ENCODE measurements at places on chromosomes 4 and X.

GRCh38 chrX:68719181-68719903 is 71.9 kb downstream of the STARD8 start:
- DNase-seq = no peak

- DNase-seq = no peak
These were observed 754.6 kb upstream of the AGA start for GRCh38 chr4:178196751-178197374.

- DNase-seq = no peak
These were observed 2182.5 kb upstream of the AGA start for GRCh38 chr4:179624768-179625181.

DNA sequence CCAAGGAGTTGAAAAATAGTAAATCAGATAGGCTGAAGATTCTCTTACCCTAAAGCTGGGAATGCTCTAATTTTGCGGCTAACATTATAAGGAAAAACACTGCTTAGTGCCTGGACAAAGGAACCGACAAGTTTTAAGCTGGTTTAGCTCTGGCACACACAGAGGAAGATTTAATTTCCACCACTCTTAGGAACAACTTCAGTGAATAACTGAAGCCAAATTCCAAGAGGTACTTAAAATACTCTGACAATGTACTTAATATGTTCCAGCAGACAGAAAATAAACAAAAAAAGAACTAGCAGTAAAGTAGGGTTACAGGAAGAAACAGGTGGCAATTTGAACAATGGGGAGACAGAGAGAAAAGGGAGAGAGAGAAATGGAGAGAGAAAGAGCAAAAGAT is 340.8 kb upstream of the NDST4 start:
- no peak for DNase-seq

GRCh38 chrX:120999413-120999812 is 13.9 kb upstream of the CT47A1 start:
- DNase-seq = no peak

GRCh38 chrX:46547857-46548256 is 2.6 kb upstream of the ZNF674 start:
- DNase-seq = no peak

DNA sequence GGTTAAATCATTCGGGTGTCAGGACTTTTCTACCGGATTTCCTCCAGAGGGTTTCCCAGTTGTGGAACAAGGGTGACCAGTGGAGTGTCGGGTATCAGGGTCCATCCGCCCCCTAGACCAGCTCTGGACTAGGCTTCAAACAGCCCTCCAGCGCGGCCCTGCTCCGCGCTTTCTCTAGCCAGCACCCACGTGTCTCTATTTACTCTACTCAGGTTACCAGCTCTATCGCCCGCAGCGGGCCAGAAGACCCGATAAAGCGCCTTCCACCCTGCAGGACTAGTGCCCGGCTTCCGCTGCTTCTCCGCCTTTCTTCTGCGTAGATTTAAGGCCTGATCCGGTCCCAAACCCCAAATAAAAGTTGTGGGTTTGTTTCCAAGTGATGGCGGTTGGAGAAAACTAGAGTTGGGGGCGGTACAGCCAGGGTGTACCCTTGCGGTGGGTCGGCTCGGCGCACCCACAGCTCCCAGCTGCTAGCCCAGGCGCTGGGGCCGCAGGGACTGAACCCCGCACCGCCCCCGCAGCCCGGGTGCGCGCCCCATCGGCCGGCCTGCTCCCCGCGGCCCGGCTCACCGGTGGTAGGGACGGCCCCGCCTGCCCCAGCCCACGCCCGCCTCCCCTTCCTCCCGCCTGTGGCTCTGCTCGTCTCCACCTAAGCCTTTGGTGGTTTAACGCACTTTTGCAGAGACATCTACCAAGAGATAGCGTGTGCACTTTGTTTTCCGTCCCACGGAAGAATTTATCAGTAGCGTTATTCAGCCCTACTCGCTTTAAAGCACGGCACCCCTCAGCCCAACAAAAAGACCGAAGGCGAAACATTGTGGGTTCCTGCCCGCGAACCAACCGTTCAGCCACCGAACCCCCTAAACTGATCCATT is 2.1 kb downstream of the LEF1 start:
- no peak for DNase-seq

DNA sequence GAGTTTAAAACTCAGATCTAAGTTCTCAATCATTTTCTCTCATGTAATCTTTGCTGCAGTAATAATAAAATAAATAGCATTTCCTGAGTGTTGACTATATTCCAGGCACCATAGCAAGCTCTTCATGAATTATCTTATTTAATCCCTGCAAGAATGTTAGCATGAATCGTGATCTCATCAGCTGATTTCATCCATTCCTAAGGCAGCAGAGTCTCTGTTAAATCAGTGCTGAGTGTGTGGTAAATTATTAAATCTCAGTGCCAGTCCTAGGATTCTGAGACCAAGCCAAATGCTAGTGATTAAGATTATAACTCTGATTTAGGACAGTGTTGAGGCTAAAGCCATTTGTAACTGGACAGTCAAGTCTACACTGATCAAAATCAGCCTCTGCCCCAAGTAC is 240.3 kb upstream of the TAPT1 start:
- no peak for DNase-seq

- DNase-seq = no peak
These were observed 157.0 kb upstream of the TLL1 start for GRCh38 chr4:165715989-165716388.

DNA sequence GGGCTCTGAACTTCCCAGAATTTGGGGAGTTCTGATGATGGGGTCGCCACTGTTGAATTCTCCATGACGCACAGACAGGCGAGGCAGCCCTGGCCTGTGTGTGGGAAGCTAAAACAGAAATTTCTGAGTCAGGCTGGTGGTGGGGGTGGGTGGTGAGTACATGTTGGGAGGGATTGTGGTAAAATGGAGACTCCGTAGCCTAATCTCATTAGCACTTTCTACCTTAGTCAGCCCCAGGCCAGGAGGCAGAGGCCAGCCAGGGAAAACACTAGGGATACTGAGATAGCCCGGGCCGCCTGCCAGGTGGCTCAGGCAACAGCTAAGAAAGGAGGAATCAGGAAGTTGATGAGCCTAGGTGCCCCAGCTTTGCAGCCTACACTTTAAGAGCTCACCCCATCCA is 39.3 kb upstream of the NHSL2 start:
- no peak for DNase-seq

- no peak for DNase-seq
These were observed 101.2 kb downstream of the TRAPPC11 start for GRCh38 chr4:183760326-183760725.

DNA sequence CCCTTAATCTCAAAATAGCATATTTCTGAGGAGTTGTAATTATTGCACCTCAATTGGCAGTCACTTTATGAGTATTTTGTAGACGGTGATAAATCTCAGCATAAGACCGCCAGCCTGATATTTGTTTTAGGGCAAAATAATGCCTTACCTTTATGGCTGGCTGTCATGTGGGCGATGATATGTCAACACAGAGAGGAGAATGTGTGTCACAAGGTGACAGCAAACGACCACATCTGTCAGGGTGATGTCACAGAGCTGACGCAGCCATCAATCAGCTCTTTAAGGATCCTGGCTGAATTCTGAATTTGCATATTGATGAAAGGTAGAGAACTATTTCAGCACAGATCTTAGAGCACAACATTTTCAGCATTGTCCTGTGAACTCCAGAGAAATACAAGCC is 209.7 kb downstream of the CEP135 start:
- DNase-seq = no peak

DNA sequence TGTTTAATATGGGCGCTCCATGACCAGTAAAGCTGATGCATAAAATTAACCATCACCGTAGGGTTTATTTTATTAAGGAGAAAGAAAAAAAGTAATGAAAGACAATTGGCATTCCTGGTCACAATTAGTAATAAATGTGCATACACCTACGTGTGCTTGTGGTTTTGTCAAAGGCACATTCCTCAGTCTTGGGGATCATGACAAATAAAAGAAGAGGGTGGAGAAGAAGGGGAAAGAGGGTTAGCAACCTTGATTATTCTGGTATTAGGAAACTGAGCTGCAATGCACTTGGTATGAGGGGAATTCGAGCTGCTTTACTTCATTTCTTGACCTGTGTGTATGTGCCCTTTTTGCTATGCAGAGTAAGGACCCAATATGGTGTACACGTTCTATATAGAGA is 1798.3 kb upstream of the PCDH7 start:
- no peak for DNase-seq

- DNase-seq = peak; percentile 38
These were observed 31.7 kb upstream of the APLN start for GRCh38 chrX:129686422-129686948.

- no peak for DNase-seq
These were observed 95.8 kb downstream of the MGST2 start for GRCh38 chr4:139761461-139761860.

GRCh38 chr4:26073886-26074560 is 160.0 kb downstream of the SMIM20 start:
- DNase-seq = no peak

DNA sequence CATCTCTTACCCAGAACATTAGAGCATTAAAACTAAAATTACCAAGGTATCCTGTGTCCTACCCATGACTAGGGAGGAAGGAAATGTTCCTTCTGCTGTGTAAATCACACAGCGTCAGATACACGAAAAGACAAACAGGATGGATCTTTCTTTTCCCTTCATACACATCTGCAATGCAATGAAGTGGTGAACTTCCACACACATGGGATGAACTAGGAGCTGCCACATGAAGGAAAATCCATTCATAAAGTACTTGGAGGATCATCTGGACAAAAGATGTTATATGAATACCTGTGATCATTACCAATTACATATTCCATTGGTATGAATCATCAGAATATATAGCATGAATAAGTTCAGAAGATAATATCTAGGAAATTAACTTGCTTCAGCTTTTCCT is 46.2 kb downstream of the LDB2 start:
- no peak for DNase-seq

GRCh38 chr4:75745161-75745560 is 20.8 kb downstream of the USO1 start:
- no peak for DNase-seq

DNA sequence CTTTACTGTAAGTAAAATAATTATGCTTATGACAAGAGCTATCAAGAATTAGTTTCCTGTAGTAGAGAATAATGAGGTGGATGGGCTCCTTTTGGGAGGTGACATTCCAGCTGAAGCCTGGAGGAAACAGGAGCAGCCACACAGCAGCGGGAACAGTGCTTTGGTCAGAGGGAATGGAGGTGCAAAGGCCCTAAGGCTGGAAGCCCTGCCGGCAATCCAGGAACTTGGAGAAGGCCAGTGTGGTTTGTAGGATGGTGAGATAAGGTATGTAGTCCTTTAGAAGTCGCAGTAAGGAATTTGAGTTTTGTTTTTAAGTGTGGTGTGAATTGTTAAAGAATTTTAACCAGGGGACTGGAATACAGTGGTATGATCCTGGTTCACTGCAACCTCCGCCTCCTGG is 8.1 kb downstream of the TMEM131L start:
- DNase-seq = no peak

DNA sequence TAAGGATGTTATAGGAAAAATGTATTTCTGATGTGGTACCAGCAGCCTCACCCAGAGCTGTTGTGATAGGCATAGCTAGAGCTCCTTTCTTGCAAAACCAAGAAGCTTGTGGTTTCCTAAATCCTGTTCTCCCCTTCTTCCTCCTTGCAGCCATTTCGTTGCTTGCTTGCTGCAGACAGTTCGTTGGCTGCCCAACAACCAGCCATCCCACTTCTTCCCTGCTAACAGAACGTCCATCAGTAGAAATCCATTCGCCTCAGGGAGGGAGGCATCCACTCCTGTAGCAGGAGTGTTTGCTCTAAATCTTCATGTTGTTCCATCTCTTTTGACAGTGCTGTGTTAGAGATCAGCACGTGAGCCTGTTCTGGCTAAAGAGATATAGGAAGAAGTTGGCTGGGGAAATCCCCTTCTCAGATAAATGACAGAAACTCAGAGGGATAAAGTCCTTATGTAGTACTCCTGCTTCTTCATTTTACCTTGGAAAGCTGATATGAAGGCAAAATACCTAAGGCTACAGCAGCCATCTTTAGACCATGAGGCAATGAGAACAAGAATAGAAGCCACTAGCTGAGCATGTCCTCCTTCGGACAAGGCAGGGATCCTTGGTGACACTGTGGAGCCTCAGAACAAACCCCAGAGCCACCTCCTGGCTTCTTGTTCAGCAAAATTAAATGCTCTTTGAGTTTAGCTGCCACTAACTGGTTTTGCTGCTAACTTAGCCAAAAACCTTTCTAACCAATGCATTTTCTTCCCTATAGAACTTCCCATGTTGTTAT is 68.4 kb upstream of the RELL1 start:
- no peak for DNase-seq

- peak; percentile 37 for DNase-seq
These were observed 41.7 kb downstream of the BCORL1 start for GRCh38 chrX:130024127-130024526.

GRCh38 chr4:87910795-87911194 is 64.7 kb upstream of the SPP1 start:
- no peak for DNase-seq

- peak; percentile 2 for DNase-seq
These were observed 292.2 kb downstream of the NLGN4X start for GRCh38 chrX:5936438-5936837.

GRCh38 chr4:112552668-112553067 is 36.7 kb upstream of the NEUROG2 start:
- DNase-seq = no peak

GRCh38 chr4:54439831-54440243 is 210.7 kb downstream of the PDGFRA start:
- DNase-seq = peak; percentile 33

DNA sequence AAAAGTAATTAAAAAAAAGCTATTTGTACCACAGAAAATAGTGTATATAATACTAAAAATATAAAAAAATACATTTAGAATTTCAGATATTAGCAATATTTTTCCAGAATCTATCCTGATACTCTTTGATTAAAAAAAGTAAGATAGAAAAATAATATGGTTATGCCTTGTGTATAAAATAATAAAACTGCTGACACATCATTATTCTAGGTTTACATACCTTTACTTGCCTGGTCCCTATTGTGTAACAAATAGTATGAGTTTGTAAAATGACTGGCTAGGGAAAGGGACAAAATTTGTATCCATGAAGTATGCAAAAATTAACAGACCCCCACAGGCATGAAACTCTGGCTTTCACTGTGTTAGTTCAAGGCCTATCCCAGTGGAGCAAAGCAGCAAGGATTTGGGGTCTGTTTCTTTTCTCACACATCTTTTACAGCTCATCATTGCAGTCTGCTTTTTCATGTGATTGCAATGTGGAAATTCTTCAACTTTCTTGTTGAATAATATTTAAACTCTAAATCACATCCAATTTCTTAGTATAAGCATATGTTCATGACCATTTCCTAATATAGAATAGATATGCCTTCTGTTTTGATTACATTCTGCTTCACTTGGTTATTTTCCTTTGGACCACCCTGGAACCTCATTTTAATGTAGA is 136.7 kb upstream of the PCDH18 start:
- peak; percentile 16 for DNase-seq

- no peak for DNase-seq
These were observed 84.6 kb upstream of the PACRGL start for GRCh38 chr4:20615486-20616260.

All from muscle of arm (tissue), 14 donors.